Dermis microvascular lymphatic vessel endothelial cell (primary cell): ENCODE measurements at places on chromosomes 6 and 20. TPM values are rescaled to one million over a fixed set of nuclear protein-coding genes. Genes with fewer than 3 reads are reported as not detected.
A peak's percentile ranks its signal among the peaks of the same experiment; 100 is the strongest.

DNA sequence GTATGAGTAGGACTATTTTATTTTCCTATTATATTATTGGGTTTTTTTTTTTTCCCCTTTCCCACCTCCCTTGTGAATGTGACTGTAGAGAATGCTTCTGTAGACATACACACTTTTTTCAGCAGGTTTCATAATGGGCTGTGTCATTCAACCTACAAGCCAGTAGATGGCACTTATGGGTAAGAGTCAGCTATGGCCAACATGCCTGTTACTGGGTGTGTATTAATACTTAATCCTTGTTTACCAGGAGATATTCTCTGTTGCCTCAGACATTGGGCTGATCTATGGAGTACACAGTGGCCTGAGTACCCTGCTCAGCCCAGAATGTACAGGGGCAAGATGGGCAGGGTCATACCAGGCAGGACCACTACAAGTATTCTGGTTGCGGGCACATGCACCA lies 382.5 kb downstream of the EPHA7 start:
- no peak for DNase-seq

The NR2E1 gene
- total RNA-seq: not detected in 2 replicates

The ZGPAT gene
- total RNA-seq: 10.1 and 13.8 TPM in 2 replicates

DNA sequence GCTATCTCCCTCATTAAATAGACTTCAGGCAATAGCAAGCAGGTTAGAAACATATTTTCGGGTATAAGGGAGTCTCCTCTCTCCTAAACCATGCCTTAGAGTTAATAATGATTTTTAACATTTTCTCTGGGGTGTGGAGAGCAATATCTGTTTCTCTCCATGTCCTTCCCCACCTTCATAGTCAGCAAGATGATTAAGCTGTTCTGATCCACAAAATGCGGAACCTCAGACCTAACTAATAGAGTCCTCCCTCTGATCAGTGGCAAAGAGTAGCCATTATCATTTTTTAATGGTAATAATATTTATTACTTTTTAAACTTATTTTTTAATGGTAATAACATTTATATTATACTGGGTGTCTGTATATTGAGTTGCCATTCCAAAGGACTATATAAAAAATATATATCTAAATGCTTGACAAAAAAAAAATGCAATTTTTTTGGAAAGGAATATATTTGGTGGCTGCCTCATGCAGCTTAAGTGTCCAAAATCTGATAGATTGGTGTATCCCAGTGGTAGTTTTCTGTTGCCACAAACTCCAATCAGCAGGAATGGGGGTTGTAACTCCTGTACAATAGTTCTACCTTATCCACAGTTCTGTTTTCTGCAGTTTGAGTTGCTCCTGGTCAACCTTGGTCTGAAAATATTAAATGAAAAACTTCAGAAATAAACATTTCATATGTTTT lies 14.0 kb upstream of the BTN3A2 start:
- no peak for DNase-seq

The DBNDD2 gene
- 6.4 and 9.4 TPM in 2 replicates for total RNA-seq

The SLC26A8 gene
- total RNA-seq: not detected in 2 replicates

GRCh38 chr6:43748765-43749164 lies 21.2 kb upstream of the VEGFA start:
- no peak for DNase-seq

The OLIG3 gene
- total RNA-seq: not detected in 2 replicates

DNA sequence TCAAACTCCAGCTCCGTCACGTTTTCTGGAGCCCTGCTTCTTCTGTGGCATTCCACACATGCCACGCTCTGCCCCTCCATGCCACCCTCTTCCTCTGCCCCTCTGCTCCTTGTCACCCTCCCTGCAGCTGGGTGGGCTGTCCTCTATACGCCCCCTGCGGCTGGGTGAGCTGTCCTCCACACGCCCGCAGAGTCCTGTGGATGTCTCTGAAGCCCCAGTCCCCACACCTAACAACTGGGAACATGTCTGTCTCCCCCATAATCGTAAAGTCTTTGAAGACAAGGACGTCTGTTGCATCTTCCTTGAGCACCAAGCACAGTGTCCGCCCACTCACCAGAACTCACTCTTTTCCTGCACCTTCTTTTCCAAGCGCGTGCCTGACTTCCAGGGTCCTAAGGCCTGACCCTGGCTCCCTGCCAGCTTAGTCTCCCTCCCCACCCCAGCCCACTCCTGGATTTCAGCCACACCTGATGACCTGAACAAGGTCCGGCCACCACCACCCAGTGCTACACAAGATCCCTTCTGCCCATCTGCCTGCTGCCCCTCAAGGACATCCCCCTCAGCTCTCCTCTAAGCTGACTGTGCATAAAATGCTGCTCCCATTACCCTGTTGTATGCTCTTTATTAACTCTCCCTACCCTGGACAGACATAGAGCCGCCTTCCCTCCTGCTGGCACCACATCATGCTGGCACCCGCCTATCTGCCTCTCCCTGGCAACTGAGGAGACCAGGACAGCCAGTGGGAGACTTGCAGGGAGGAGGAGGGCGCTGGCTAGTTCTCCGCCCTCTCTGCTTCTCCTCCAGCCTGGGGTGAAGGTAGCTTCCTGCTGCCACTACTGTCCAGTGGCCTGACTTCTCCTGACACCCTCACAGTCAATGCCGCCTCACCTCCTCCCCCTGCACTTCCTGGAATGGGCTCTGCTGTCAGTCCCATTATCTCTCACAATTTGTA lies 10.7 kb upstream of the PRR18 start:
- no peak for DNase-seq

DNA sequence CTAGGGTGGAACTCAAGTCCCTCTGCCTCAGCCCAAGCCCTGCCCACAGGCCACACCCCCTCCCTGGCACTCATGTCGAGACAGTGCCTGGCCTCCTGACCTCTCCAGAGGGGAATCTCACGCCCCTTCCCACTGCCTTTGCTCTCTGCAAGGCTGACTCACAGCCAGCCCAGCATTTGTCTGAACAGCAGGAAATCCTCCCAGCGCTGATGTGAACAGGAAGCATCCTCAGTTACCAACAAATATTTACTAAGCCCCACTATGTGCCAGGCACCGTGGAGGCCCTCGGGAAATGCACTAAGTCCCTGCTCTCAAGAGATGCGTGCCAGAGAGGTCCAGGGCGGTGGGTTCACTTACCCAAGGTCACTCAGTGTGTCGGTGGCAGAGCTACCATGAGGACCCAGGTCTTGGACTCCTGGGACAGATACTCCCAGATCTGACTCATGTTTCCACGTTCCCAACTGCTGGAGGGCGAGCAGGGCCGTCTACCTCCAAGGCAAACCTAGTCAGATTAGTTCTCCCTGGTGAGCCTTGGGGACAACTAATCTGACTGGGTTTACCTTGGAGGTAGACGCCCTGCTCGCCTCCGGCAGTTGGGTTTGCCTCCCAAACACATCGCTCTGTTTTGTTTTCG lies 7.8 kb downstream of the ADA start:
- DNase-seq: peak; percentile 99

The AURKA gene
- total RNA-seq: 9.7 and 27.5 TPM in 2 replicates

DNA sequence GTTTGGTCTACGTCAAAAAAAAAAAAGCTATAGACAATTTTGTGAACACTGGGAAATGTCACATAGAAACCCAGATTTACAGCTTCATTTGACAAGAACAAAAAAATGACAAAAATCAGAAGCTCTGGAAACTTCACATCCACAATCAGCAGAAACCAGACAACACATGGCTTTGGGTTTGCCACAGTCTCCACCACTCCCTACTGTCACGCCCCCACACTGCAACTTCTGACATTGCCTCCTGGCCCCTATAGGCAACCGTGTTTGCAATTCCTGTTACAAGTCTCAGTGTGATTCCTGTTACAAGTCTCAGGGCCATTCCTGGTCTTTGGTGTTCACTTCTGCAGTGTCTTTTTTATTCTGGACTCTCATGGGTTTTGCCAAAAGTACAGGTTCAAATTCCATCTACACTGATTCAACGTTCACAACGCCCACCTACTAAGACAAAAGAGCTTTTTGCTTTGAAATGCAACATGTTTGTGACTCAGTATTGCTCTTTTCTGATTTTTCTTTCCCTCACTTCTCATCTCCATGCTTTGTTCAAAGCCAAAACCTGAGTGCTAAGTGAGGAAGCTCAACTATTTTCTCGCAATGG lies 12.0 kb downstream of the CNKSR3 start:
- DNase-seq: no peak

- DNase-seq: no peak
Measured at GRCh38 chr6:129606664-129607063, 103.3 kb downstream of the ARHGAP18 start.

The DLK2 gene
- 0.39 and 0.76 TPM in 2 replicates for total RNA-seq

GRCh38 chr6:36268478-36269275 lies 1.2 kb upstream of the PNPLA1 start:
- DNase-seq: no peak

- no peak for DNase-seq
Measured at GRCh38 chr6:170082067-170082466, 208.8 kb downstream of the DLL1 start.

The MYCT1 gene
- total RNA-seq: 120 and 209 TPM in 2 replicates

- peak; percentile 53 for DNase-seq
Measured at GRCh38 chr6:77341058-77341986, 122.0 kb downstream of the HTR1B start.

DNA sequence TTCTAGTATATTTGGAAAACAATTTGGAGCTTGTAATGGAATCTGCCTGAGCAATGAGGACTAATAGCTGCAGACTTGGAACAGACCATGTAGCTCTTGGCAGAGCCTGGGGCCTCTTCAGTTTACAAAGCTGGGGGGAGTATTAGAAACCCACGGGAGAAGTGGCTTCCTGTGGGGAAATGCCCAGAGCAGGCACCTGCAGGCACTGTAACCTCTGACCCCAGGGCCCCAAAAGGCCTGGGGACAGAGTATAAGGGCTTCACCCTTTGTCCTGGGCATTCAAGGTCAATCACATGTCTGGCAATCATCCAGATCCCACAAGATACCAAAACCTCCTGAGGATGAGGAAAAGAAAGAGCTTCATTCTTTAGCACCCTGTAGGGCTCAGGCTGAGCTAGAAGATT lies 19.4 kb downstream of the PKIG start:
- DNase-seq: peak; percentile 94

The TAF11 gene
- 26.8 and 27.3 TPM in 2 replicates for total RNA-seq

The HLA-DQB1 gene
- under 0.01 and 0.13 TPM in 2 replicates for total RNA-seq

The PROKR2 gene
- total RNA-seq: not detected in 2 replicates

DNA sequence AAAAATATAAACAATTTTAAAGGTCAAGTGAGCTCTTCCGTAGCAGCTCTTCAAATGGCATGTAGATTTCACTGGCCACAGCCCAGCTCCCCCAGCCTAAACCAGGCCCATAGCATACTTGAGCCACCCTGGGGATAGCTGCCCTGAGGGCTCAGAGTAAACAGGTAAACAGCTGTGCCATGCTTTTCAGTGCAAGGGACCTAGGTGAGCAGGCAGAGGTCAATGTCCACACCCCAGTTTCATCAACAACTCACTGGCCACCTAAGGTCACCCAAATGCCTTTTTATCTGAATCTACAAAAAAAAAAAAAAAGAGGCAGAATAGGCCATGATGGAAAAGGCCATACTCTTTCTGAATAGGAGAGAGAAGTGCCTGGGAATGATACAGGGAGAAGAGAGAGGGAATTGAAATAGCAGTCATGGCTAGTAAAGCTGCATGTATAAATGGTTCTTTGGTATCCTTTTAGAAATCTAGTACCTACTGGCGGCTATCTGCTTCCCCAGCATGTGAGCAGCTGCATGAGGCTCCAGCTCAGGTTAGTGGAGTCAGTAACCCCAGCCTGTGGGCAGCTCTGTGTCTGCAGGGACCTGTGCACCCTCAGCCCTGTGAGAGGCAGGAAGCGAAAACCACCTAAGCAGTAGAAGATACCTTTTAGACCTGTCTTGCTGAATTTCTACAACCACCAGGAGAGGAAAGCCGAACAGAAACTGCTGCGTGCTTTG lies 77.0 kb downstream of the FOXA2 start:
- DNase-seq: no peak

DNA sequence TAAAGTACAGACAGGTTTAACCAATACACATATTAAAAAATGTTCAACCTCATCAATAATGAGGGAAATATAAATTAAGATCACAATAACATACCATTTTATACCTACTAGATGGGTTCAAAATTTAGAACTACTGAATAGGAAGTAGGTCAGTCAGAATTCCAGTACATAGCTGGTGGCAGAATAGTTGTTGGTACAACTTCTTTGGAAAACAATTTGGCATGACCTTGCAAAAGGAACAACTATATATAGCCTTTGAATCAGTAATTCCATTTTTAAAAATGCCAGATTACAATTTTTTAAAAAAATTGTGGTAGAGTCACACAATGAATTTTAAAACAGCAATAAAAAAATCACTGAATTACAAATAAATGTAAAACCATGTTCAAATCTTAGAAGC lies 165.6 kb downstream of the CDK19 start:
- DNase-seq: no peak

The CYP24A1 gene
- total RNA-seq: not detected in 2 replicates

The ASIP gene
- not detected in 2 replicates for total RNA-seq

DNA sequence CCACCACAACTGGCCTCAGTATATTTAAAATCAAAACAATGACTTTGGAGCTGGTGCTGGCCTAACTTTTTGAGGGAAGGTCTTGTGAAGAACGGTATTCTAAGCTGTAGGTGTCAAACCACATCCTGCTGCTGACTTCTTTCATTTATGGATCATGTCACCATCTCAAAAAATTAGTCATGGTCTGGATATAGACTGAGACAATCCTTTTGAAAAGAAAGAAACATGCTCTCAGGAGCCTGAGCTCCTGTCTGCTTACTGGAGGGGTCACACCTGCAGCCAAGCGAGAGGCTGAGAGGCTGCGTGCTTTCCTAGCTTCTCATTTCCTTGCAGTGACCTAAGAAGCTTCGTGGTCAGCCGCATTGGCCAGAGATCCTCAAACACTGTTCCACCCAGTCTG lies 55.2 kb downstream of the TIAM2 start:
- peak; percentile 26 for DNase-seq

The SPDEF gene
- total RNA-seq: under 0.01 TPM in 1 of 2 replicates, not detected in the other

GRCh38 chr6:5378331-5378730 lies 117.0 kb downstream of the FARS2 start:
- DNase-seq: no peak

The ADGRG6 gene
- total RNA-seq: 3.3 and 7.6 TPM in 2 replicates

The BFSP1 gene
- 1.7 and 2.0 TPM in 2 replicates for total RNA-seq

The LY6G6D gene
- total RNA-seq: not detected in 2 replicates

DNA sequence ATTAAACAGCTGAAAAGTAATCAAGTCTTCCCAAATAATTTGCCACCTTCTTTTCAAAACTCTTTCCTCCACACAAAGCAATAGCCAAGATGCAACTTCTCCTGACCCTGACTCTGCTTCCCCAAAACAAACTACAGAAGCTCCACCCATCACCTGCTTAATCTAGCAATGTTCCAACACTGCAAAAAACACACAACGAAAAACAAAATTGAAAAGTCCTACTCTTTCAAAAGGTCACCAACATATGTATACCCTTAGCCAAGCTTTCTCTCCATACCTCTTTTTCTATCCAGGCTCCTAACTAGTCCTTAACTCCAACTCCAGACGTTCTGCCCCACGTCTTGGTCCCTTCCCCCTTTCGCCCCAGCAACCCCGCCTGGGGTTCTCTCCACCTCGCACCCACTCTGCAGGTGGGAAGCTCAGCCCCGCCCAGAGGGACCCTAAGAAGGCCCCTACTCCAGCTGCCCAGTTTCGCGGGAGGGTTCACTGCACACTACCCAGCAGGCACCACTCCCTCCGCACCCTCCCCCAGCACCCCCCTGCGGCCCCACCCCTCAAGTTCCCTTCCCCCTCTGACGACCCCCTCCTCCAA lies 717 bp downstream of the CSNK2A1 start:
- DNase-seq: no peak

The HRH3 gene
- total RNA-seq: not detected in 2 replicates

The PLEKHG1 gene
- total RNA-seq: 19.8 and 26.3 TPM in 2 replicates
